ENCODE measurements at places on chromosomes 7 and 10. TPM values are rescaled to one million over a fixed set of nuclear protein-coding genes. Genes with fewer than 3 reads are reported as not detected.

DNA sequence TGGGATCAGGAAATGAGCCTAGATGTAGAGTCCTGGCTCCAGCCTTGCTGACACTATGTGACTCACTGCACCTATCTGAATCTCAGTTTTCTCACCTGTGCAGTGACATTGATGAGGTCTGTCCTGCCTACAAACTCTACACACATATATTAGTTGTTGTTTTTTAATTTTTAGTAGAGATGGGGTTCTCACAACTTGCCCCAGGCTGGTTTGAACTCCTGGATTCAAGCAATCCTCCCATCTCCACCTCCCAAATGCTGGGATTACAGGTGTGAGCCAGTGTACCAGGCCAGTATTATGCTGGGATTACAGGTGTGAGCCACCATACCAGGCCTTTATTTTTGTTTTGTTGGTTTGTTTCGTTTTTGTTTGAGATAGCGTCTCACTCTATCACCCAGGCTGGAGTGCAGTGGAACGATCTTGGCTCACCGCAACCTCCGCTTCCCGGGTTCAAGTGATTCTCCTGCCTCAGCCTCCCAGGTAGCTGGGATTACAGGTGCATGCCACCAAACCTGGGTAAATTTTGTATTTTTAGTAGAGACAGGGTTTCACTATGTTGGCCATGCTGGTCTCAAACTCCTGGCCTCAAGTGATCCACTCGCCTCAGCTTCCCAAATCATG is 11.8 kb upstream of the DDIT4 start:
- DNase-seq, result no peak

DNA sequence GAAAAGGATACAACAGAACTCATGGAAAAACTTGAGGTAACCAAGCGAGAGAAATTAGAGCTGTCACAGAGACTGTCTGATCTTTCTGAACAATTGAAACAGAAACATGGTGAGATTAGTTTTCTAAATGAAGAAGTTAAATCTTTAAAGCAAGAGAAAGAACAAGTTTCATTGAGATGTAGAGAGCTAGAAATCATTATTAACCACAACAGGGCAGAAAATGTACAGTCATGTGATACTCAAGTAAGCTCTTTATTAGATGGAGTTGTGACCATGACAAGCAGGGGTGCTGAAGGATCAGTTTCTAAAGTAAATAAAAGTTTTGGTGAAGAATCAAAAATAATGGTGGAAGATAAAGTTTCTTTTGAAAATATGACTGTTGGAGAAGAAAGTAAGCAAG is 62.1 kb downstream of the AKAP9 start:
- DNase-seq, result no peak

DNA sequence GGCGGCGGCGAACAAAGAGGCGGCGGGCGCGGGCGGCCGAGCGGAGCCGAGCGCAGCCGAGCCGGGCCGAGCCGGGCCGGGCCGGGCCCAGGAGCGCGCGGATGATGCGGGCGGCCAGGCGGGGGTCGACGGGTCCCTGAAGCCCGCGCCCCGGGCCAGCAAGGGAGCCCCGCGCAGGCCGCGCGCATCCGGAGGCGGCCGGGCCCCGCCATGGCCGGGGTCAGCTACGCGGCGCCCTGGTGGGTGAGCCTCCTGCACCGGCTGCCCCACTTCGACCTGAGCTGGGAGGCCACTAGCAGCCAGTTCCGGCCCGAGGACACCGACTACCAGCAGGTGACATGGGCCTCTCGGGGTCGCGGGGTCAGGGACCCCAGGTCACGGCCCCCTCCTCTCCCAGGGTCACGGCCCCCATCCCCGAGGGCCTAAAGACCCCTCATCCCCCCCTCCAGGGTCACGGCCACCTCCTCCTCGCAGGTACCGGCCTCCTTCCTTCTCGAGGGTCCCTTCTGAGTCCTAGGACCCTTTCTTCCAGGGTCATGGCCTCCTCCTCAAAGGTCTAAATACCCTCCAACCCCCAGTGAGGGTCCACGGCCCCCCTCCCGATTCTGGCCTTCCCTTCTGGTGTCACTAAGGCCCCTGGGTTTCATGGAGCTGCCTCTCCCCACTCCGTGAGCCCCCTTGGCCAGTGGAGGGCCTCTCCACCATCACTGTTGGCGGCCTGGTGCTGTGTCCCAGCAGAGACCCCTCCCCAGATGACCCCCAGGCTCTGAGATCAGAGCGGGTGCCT is at the start of gene TTYH3:
TTYH3 (plus strand) TSS at position 41 of the 787 bp plus-strand sequence; CDS start at position 211, 170 bp downstream.
- DNase-seq, result no peak

DNA sequence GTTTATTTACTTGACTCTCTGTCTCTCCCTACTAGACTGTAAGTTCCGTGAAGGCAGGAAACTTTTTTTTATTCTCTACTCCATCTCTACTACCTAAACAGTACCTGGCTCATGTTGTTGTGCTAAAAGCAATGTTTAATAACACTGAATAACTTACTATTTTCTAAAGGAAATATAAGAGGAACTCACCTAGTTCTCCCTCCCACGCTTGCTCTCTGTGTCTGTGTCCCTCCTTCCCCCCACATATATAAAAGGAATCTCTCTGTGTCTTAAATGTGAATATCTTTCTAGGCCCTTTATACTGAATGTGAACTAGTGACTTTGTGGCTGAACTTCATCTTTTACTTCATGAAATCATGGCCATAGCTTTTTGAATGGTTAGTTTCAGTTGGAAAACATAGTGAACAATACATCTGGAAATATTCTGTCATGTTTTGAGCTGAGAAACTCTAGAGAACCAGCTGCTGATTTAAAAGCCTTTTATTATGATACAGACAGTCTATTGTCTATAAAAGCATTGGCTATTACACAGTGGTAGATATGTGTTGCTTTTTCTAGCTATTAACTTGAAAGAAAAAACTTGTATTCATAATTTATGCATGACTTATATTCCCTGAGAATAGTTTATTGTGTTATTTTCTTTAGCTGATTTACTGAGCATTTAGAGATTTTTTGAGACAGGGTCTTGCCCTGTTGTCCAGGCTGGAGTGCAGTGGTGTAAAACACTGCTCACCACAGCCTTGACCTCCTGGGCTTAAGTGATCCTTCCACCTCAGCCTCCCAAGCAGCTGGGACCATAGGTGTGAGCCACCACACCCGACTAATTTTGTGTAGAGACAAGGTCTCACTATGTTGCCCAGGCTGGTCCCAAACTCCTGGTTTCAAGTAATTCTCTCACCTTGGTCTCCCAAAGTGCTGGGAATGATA is 42.5 kb downstream of the VCL start:
- DNase-seq, result no peak

EPHB6 gene
- total RNA-seq, result 29.3 TPM

- DNase-seq, result peak; percentile 35
These were observed 15.1 kb downstream of the LSMEM1 start for GRCh38 chr7:112495810-112496462.

GRCh38 chr10:125538947-125539731 is 143.8 kb downstream of the TEX36 start:
- no peak for DNase-seq

LRRN3 gene
- 153 TPM for total RNA-seq

OR2A42 gene
- under 0.01 TPM for total RNA-seq

GRCh38 chr7:52270301-52270700 is 765.1 kb upstream of the POM121L12 start:
- no peak for DNase-seq

GRCh38 chr10:113059371-113059780 is 109.3 kb downstream of the TCF7L2 start:
- DNase-seq, result peak; percentile 60

DNA sequence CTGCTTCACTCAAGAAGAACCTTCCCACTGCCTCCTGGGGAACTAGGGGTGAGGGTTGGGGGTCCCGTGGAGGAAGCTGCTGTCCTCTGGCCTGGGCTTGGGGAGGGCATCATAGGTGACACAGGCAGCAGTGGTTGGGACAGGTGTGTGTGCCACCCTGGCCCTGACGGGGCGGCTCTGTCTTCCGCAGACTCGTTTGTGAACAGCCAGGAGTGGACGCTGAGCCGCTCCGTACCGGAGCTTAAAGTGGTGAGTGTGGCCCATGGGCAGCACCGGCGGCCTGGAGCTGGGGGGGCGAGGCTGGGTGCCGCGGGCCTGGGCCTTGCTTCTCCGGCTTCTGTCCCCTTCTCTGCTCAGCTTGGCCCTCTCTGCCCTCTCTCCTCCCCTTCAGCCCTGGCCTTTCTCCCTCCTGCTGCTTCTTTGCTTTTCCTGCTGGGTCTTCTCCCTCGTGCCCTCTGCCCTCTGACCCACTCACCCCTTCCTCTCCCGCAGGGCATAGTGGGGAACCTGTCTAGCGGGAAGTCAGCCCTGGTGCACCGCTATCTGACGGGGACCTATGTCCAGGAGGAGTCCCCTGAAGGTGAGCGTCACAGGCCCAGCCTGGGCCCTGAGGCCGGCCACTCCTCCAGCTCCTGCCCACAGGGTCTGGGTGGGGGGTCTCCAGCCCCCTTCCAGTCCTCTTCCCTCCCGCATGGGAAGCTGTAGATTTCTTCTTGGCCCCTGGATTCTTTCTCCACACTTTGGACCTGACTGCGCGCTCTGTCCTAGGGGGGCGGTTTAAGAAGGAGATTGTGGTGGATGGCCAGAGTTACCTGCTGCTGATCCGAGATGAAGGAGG is 30.5 kb downstream of the AGAP3 start:
- DNase-seq, result no peak

DNA sequence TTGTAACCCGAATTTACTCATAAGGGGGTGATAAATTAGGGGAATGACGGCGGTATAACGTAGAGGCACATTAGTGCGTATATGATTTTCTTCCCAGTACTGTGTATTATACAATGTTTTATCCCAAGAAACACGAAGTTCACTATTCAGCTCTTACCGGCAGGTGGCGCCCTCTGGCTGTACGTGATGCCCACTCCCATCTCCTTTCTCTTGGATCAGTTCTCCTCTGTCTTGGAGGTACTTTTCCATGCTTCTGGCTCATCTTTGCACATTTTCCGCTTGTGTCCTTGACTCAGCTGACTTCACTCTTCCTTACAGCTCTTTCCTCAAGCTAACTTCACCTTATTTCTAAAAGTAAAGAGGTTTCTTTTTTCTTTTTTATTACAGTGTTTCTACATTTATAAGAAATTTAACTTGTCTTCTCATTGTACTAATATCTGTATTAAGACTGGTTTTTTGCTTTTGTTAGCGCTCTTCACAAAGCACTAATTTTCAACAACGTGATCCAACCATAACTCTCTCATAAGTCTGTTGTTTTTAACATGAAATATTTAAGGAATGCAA is 21.3 kb downstream of the TMEM176B start:
- DNase-seq, result peak; percentile 33

GPR22 gene
- 102 TPM for total RNA-seq

RNF148 gene
- 0.41 TPM for total RNA-seq

DNA sequence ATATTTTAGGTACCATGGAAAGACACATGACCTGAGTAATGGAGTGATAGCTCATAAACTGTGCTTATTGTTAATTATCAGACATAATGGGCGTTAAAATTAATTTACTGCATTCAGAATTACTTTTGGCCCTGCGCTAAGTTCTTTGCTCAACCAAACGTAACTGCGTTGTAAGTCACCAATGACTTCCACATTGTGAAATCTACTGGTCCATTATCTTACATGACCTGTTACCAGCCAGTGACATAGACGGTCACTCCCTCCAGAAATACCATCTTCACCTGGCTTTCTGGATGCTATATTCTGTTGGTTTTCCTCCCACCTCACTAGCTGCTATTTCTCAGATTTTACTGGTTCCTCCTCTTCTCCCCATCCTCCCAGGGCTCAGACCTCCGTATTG is 5.0 kb upstream of the GIGYF1 start:
- no peak for DNase-seq

DNA sequence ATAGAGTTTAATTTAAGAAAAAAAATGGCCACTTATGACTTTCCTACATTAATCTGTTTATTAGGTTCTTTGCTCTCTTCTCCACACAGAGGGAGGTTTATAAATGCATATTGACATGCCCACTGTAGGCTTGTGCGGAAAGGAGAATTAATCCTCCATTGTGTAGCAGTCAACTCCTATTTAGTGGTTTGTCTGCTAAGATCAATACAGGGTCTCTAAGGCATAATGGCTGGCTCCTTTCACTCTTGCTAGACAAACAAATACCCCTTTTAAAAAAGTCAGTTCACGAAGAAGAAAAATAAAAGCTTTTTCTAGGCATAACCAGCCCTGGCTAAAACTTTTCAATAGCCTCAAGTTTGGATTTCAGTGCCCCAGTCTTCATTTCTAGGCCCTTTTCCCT is 141.6 kb downstream of the TSPAN12 start:
- no peak for DNase-seq

DNA sequence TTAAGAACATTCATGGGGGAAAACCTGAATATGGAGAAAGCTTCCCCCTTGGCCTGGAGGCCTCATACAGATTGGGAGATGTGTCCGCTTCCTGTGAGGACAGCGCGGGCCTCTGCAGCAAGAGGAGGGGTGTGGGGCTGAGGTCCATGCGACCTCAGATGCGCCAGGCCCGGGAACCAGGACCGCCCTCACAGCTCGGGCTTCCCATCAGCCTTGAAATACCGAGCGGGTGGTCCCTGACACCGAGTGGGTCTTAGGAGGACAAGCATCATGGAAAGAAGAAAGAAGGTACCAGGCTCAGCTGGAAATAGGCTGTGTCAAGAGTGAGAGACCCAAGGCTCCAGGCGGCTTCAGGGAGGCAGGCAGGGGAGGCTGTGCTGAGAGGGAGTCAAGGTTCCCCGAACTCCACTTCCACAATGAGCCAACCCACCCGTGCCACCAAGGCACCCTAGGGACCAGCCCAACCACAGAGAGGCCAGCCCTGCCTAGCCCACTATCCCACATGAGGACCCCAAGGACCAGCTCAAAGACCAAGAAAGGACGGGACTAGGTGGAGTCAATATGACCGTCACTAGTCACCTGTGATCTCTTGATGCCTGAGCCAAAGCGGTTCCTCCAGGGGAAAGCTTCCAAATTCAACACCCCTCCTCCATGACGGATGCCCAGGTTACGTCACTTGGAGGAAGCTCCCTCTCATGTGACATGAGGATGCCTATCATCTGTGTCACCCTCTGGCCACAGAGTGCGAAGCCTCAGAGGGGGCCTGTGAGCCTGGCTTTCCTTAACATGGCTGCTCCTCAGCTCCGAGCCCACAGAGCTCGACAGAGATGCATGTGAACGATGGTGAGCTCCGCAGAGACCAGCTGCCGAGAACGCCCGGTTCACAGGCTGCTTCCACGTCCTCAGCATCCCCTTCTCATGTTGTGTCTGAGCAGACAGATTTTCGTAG is 103.7 kb downstream of the TCERG1L start:
- DNase-seq, result no peak
